ENCODE measurements at places on chromosomes 2 and 18. TPM values are rescaled to one million over a fixed set of nuclear protein-coding genes. Genes with fewer than 3 reads are reported as not detected.
A peak's percentile ranks its signal among the peaks of the same experiment; 100 is the strongest.

GRCh38 chr2:204869132-204869823, 324.0 kb downstream of the PARD3B start:
- no peak for DNase-seq

- no peak for DNase-seq
These were observed 107.2 kb upstream of the L3MBTL4 start for GRCh38 chr18:6521803-6522418.

KLHL14 gene
- polyA plus RNA-seq = 0.26 TPM

DNA sequence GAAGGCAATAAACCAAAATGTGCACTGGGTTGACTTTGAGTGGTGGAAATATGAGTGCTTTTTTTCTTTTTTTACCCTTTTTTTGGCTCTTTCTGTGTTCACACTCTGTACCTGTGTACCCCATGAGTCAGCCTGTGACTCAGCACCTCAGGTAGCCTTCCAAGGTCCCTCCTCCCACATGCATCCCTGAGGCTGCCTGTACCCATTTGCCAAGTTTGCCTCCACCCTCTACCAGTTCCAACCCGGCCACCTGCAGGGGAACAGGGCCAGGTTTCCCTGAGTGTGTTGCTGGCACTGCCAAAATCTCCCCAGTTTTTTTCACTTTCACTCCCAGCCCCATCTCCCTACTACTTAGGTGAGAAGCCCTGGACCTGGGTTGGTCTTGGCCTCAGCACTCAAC, 14.0 kb downstream of the CXCR1 start:
- no peak for DNase-seq

SERPINB11 gene
- not detected for polyA plus RNA-seq

- no peak for DNase-seq
These were observed 1304.3 kb upstream of the DDX18 start for GRCh38 chr2:116510117-116510671.

- no peak for DNase-seq
These were observed 72.5 kb downstream of the MTCL1 start for GRCh38 chr18:8777846-8778245.

TMEM163 gene
- 2.6 TPM for polyA plus RNA-seq

SIX3 gene
- not detected for polyA plus RNA-seq

FER1L5 gene
- polyA plus RNA-seq = 3.7 TPM

ELOA2 gene
- polyA plus RNA-seq = not detected

- DNase-seq = no peak
These were observed 2.8 kb downstream of the SNORC start for GRCh38 chr2:232872826-232873225.

DNA sequence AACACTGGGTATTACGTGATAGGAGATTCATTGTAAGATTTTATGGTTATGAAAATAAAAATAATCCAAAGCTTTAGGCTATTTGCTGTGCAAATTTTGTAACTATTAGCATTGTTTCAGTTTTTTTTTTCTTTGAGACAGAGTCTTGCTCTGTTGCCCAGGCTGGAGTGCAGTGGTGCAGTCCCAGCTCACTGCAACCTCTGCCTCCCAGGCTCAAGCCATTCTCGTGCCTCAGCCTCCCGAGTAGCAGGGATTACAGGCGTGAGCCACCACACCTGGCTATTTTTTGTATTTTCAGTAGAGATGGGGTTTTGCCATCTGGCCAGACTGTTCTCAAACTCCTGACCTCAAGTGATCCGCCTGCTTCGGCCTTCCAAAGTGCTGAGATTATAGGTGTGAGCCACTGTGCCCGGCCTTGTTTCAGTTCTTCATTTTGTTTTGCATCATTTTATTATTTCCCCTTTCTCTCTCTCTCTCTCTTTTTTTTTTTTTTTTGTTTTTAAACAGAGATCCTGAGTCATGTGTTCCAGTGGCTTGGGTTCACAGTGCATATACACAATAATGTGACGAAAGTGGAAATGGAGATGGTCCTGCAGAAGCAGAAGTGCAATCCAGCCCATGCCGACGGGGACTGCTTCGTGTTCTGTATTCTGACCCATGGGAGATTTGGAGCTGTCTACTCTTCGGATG, 25.8 kb downstream of the CASP10 start:
- no peak for DNase-seq

DNA sequence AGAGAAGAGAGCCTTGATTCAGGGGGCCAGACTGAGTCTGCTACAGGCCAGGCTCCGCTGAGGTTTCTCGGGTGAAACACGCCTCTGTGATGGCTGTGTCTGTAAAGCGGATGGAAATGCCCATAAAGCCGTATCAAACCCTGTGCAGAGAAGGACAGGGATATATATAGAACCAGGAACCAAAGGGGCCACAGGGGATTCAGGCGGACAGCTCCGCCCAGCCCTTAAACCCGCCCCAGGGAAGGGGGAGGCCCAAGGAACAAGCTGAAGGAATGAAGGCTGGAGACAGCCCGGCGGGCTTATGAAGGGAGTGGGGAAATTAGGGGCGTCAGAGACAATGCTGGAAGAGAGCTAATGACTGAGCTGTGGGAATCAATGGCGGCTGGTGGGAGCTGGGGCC, 42.1 kb downstream of the NHEJ1 start:
- DNase-seq = peak; percentile 6

FOXI3 gene
- 0.05 TPM for polyA plus RNA-seq

- no peak for DNase-seq
These were observed 4.3 kb downstream of the SIX3 start for GRCh38 chr2:44945676-44946371.

GREB1L gene
- 12.2 TPM for polyA plus RNA-seq

DNA sequence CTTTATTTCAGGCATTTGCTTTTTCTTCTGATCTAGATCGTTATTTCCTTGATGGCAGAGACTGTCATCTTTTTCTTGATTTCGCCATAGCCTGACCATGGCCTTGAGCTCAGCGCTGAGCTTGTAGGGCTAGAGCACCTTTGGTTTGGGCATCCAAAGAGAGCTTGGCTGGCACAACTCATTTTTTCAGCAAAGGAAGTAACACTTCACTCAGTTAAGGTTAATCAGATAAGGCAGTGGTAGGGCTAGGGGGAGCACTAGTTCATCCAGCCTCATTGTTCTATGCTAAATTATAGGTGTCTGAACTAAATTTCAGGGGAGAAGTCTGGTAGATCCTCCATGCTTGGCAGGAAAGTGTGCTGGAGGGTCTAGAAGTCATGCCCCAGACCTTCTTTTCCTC, 125.0 kb downstream of the SETBP1 start:
- DNase-seq = no peak

- peak; percentile 55 for DNase-seq
These were observed 198.9 kb downstream of the BCL2 start for GRCh38 chr18:63120620-63121019.

DNA sequence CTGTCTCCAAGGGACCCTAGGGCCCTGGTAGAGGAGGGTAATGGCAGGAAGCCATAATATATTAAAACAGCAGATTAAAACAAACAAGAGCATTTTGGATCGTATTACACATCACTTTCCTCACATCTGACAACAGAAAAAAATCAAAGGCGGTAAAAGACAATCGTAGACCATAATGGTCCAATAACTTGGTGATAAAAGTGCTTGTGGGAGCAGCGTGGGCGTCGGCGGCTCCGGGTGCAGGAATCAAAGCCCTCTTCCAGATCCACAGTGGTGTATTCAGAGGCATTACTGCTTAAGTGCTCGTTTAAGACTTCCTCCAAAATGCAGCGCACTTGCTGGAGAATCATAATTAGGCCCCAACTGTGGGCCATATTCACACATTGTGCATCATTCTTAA, 68.0 kb downstream of the FECH start:
- DNase-seq = no peak

GRCh38 chr2:101157272-101157671, 6.1 kb upstream of the TBC1D8 start:
- DNase-seq = no peak

All from muscle of arm (tissue), 14 donors.